ACHN (cell line): ENCODE measurements at places on chromosomes 16 and 17.

GRCh38 chr17:27290916-27291598 lies 2.9 kb upstream of the WSB1 start:
- no peak for DNase-seq

- DNase-seq = no peak
Measured at GRCh38 chr16:2769675-2770056, 7.4 kb downstream of the ELOB start.

DNA sequence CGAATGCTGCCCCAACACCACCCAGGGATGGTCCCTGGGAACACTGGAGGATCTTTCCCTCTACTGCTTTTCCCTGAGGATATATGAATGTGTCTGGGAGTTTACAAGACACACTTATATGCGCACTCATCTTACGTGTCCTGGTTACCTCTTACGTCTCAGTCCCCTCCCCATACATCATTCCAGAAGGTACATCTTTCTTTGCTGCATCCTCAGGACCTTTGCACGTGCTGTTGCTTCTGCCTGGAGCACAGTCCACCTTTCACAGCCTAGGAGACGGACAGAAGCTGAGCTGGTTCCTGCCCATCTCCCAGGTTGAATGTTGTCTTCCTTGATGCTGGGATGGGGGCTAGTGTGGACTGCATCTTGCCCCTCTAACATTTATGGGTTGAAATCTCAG lies 153.0 kb upstream of the FOXF1 start:
- no peak for DNase-seq

GRCh38 chr17:8949061-8949661 lies 16.3 kb downstream of the PIK3R5 start:
- no peak for DNase-seq

GRCh38 chr16:2987833-2988232 lies 7.6 kb upstream of the PKMYT1 start:
- no peak for DNase-seq

- no peak for DNase-seq
Measured at GRCh38 chr16:2979669-2980226, 498 bp downstream of the PKMYT1 start.

DNA sequence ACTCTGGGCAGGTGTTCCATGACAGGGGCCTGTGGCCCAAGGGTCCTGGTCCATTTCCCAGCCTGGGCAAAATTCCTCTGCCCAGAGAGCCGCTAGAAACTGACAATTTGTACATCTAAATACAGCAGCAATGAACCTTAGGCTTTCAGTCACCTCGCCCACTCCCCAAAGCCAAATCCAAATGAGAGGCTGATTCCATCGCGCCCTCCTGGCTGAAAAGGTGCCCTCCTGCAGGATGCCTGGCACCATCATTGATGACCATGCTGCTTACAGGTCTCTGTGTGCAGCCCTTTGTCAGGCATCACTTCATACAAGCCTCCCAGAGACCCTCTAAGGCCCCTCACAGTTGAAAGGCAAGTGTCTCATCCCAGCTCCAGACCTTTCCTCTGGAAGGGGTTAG lies 114.7 kb downstream of the C16orf78 start:
- no peak for DNase-seq

- peak; percentile 67 for DNase-seq
Measured at GRCh38 chr16:81623365-81624102, 155.6 kb upstream of the PLCG2 start.

DNA sequence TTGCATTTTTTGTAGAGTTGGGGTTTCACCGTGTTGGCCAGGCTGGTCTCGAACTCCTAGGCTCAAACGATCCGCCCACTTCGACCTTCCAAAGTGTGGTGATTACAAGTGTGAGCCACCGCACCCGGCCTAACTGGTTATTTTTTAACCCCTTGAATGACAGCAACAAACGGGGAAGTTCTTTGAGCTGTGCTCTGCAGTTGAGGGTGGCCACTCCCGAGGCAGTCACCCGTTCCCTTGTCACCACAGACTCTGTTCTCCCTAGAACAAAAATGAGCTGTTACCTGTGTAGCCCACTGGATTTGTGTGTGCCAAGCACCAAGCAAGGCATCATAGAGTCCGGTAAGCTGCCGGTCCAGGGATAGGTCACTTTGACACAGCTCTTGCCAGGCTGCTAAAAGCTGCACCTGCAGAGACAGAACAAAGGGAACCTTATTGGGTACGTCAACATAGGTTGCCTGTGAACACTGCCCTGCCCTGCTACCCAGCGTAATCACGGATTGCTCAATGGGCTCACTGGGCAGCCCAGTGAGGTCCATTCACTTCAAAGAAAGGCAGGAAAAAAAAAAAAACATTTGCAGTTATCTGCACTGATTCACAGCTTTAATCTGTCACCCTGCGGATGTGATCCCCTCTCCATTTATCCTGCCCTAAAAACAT lies 19.6 kb downstream of the COG7 start:
- no peak for DNase-seq

DNA sequence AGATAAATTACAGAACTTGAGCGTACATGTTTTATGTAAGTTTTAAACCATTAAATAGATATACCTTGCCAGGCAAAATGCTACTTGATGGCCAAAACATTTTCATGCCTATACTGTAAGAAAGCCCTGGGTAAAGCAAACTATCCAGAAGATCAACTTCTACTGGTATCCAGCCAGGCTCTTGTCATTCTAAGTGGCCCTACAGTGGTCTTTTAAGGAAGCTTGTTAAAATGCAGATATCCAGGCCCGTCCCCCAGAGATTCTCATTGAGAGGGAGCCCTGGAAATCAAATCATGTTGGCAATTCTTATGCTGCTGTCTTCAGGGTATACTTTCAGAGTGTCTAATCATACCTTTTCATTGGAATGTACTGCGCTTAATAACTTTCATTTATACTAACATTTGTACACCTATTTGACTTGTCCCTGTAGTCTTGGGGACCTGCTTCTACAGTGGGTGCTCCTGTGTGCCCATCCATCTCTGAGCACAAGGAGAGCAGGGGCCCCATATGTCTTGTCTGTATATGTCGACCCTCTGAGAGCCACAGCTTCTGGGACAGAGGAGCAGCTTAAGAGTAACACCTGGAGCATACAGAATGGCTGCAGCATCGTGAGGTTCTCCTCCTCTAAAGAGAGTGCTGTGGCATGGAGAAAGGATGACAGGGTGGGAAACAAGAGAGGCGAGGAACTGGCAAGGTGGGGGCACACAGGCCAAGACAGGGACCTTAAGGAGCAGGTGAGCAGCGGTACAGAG lies 43.6 kb upstream of the ANKFY1 start:
- no peak for DNase-seq

DNA sequence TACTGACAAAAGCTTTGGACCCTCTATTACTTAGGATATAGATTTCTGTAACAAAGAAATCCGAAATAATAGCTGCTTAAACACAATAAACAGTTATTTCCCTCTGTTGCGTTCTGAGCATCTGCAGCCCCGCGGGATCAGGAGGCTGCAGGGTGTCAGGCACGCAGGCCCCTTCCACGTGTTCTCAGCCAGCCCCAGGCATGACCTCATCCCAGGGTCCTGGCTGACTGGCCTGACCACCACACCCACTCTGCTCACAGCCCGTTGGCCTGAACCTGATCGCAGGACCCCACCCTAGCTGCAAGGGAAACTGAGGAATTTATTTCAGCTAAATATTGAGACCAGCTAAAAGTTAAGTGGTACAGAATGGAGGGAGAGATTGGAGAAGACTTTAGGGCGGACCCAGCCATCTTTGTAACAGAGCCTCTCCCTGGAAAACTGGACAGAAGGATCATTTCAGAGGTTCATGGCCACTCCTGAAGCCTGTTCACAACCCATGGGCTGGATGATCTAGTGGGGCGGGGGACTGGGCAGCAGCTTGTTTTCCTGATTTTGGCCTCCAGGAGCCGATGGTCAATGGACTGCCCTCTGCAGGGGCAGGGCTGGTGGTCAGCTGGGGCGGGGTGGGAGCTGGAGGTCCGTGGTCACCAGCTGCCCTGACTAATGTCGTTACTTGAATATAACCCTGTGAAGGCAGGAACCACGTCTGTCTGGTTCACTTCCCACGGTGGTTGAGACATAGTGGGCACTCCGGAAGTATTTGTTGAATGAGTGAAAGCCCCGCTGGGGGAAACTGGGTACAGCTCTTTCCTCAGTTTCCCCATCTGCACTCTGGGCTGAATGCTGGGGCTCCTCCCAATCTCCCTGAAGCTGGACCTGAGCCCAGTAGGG lies 10.9 kb downstream of the CETP start:
- no peak for DNase-seq

GRCh38 chr16:15898654-15899053 lies 10.3 kb upstream of the CEP20 start:
- no peak for DNase-seq

- DNase-seq = no peak
Measured at GRCh38 chr16:23436951-23437350, 16.0 kb downstream of the COG7 start.

- DNase-seq = no peak
Measured at GRCh38 chr17:68127914-68128313, 92.4 kb downstream of the KPNA2 start.

DNA sequence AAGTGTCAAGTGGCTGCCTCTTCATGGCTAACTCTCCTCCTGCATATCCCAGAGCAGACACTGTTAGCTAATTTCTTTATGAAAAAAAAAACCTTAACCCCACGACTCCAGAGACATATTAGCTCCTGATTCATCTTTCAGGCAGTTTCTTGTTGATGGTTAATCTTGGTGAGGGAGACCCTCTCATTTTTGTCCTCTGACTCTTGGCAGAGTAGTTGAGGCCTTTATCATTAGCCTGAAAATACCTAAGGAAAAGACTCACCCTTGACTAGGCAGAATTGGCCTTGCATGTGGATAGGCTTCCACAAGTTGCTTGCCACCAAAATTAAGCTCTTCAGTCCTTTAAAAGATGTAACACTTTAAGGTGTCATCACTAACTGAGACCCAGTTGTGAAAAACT lies 4.0 kb downstream of the CRYBA1 start:
- peak; percentile 82 for DNase-seq

DNA sequence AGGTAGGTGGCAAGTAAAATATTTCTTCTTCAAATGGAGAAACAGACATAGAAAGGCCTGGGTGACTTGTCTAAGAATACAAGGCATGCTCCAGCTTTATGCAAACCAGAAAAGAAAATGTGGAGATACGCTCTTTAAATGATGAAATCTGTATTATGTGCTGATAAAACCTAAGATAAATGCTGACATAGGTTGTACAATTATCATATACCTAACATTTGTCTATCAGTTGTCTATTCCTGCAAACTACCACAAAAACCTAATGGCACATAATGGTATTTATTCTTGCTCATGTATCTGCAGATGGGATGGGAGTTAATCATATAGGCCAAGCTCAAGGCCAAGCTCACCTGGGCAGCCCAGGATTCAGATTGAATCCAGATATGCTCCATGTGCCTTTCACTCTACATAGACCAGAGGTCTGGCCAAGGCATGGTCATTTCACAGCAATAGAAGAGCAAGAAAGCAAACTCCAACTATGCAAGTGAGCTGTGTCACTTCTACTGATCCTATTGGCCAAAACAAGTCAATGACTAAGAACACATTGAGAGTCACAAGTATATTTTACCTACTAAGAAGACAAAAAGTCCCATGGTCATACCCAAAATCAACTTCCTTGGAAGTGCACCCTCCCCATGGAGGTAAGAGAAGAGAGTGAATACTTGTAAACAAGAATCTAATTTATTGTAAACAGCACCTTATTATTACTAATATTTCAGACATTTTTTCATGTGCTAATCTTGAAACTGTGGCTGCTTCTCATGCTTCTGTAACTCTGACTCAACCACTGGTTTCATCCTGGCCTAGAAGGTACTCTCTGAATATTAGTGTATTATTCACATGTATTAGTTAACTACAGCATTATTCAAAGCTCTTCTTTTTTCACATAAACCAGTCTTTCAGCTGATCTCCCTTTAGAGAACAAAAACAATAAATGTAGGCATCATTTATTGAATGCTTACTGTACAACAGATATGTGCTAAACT lies 270.7 kb upstream of the SOX9 start:
- DNase-seq = no peak

- no peak for DNase-seq
Measured at GRCh38 chr17:13558588-13558987, 43.1 kb downstream of the HS3ST3A1 start.

DNA sequence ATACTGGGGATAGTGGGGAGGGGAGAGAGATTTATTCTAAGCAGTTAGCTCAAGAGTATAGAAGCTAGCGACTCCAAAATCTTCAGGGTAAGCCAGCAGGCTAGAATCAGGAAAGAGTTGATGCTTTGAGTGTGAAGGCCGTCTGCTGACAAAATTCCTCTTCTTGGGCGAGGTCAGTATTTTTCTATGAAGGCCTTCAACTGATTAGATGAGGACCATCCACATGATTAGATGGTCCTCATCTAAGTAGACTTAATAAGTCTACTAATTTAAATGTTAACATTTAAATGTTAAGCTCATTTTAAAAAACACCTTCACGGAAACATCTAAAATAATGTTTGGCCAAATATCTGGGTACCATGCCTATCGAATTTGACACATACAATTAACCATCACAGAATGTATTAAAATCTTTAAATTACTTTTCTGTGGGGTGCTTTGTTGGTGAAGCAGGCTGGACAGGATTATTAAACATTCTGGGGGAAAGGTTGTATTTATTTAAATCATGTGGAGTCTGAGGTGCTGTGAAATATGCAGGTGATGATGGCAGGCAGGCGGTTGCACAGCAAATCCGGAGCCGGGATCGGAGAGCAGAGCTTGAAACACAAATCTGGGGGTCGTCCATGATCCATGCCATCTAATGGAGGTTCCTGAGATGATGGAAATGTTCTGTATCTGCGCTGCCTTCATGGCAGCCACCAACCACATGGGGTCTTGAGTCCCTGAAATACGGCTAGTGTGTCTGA lies 49.8 kb upstream of the ADORA2B start:
- no peak for DNase-seq

DNA sequence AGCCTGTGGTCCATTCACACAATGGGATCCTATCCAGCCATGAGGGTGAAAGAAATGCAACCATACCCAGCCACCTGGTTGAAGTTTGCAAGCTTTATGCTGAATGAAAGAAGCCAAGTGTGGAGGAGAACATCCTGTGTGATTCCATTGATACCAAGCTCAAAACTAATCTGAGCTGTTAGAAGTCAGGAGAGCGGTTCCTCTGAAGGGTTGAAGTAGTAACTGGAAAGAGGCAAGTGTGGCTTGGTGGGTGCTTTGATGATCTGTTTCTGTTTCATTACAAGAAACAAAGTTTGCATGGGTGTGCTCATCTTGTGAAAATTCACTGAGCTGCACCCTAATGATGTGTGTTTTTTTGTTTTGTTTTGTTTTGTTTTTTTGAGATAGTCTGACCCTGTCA lies 99.4 kb downstream of the SALL1 start:
- DNase-seq = no peak

DNA sequence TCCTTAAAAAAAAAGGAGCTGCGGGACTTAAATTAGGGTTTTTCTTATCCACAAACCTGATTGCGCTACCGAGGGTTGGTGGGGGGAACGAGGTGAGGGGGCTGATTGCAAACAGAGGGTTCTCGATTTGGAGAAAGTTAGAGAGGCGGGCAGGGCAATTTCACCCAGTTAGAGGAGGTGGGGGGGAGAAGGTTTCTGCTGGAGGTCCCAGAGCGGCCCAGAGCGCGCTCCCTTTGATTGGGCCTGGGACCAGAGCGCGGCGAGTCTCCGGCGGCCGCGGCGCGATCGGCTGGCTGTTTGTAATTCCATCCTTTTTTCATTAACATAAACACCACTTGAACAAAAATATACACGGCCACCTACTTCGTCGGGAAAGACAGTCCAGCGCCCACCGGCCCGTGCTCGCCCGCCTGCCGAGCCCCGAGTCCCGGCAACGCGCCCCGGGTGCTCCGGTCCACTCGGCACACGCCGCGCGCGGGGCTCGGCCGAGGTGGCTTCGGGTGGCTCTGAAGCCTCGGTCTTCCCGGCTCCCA lies 13.3 kb upstream of the FOXF1 start:
- DNase-seq = no peak
